ENCODE measurements at places on chromosomes 7 and 10.
A peak's percentile ranks its signal among the peaks of the same experiment; 100 is the strongest.

- no peak for DNase-seq
Measured at GRCh38 chr7:15441915-15442314, 119.9 kb downstream of the AGMO start.

DNA sequence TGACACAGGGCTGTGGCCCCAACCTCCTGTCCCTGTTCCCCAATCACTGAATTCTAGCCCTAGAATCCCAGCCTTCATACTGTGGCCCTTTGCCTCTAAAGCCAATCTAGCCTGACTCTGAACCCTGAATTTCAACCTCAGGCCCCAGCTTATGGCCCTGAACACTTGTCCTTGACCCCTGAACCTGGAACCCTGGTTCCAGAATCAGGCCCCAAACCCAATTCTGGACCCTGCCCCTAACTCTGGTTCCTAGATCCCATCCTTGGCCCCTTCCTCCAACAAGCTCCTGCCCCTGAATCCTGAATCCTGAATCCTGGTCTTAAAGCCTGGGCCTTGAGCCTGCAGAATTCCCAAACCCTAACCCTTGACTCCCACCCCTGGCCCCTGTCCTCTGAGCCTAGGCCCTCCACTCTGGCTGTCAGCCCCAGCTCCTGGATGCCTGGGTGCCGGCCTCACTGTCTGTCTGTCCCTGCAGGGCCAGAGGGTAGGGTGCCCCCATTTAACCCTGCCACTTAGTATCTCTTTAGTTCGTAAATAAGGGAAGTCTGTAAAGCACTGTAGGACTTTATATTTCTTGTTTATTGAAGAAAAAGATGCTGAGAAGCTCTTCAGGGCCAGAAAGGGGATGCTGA lies 1.3 kb downstream of the INPP5A start:
- DNase-seq, result no peak

DNA sequence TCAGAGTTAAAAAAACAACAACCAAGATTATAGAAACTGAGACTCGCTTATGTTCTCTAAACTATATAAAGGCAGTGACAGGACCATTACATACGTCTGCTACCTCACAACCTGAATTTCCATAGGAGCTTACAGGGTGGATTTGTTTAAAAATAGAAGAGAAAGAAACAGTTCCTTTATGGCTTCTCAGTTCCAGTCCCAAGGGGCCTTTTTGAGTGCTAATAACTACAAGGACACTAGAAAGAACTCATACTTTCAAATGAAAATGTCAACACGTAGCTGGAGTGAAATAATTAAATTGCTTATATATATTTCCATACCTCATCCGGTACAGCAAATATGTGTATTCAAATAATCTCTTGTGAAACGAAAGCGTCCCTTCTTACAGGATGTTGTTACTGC lies 19.7 kb downstream of the TSPAN12 start:
- no peak for DNase-seq

DNA sequence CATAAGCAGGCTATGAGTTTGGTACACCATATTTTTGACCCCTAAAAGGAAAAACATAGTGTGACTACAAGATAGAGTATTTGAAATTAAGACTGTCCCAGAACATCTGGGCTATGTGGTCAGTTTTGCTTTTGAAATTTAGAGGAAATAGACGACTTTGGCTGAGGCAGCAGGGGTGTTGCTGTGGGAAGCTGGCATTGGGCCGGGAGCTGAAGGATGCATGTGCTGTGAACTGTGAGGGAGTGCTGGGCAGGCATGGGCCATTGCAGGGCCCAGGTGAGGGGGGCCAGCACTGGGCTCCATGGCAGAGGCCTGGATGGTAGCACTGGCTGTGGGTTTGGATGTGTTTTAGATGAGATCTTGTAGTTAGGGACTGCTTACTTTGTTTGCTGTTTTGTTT lies 168.3 kb downstream of the BMPER start:
- no peak for DNase-seq

GRCh38 chr7:140773104-140773503 lies 76.6 kb downstream of the NDUFB2 start:
- no peak for DNase-seq

GRCh38 chr10:22705527-22705926 lies 8.9 kb downstream of the PIP4K2A start:
- no peak for DNase-seq

GRCh38 chr10:61836888-61837754 lies 64.4 kb upstream of the ARID5B start:
- no peak for DNase-seq

- no peak for DNase-seq
Measured at GRCh38 chr10:16765509-16766375, 51.5 kb downstream of the RSU1 start.

- DNase-seq, result peak; percentile 15
Measured at GRCh38 chr10:3892440-3893425, 107.7 kb upstream of the KLF6 start.

All from stimulated activated CD8-positive, alpha-beta memory T cell treated with anti-CD3 and anti-CD28 coated beads, Interleukin-12 subunit alpha, Interleukin-12 subunit beta, amount 100 ng/mL, for 4 hours (primary cell).